ENCODE measurements at places on chromosomes 7 and 10.

DNA sequence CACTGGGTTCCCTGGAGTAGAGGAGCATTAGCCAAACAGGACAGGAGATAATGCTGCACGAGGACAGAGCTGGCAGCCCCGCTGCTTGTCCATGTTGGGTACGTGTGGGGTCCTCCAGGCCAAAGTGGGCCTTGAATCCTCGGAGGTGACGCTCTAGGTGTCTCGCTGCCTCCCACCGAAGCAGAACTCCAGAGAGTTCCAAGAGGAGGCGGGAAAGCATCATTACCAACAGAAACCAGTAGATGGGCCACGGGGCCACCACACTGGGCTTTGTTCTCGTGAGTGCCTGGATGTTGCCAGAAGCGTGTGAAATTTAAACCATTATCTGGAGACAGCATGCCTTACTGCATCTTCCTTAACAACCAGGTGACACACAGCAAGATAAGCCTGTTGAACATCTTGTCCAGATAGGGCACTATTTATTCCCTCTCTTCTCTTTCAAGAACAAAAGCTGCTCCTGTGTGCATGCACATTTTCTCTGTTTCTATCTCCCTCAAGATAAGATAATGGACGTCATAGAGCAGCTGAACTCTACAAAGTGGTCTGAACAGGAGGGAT lies 56.8 kb downstream of the TNS3 start:
- H3K36me3 ChIP-seq, result no peaks in the 10 kb centered on the region
- no peak overlapping the region for H3K27ac ChIP-seq
- 0 out of 2 replicates have a peak, but pooled peaks cover 3% of the 10 kb centered on the region for H3K4me1 ChIP-seq
- H3K27me3 ChIP-seq, result no peaks in the 10 kb centered on the region

DNA sequence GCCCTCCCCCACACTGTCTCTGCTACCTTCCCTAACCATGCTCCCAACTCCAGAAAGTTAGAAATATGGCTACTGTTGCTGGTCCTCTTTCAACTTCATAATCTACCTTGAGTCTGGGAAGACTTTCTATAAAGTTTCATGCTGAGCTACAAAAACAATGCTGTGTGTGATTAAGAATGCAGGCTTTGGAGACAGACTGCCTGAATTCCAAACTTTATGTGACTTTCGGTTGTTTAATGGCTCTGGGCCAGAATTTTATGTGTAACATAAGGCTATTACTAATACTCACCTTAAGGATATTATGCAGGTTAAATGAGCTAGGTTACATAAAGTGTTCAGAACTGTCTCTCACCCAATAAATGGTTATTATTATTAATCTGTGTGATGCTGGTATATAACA lies 19.1 kb downstream of the BET1 start:
- no peak overlapping the region for H3K4me3 ChIP-seq
- DNase-seq, result no peak
- H3K4me1 ChIP-seq, result no peaks in the 10 kb centered on the region
- H3K27ac ChIP-seq, result no peak overlapping the region

GRCh38 chr7:33905389-33906032 lies at the start of gene BMPER:
Gene BMPER, plus strand, starts transcription at chr7:33905539. Its CDS starts 75 bp downstream, at chr7:33905614.
- DNase-seq, result peak; percentile 48
- H3K4me3 ChIP-seq, result peak within 1 kb of the TSS; percentile 79
- H3K27me3 ChIP-seq, result 0 out of 2 replicates have a peak, but pooled peaks cover 6% of the 10 kb centered on the region
- H3K36me3 ChIP-seq, result no peaks in the 10 kb centered on the region

- DNase-seq, result no peak
- no peaks in the 10 kb centered on the region for H3K36me3 ChIP-seq
- H3K27ac ChIP-seq, result no peak overlapping the region
- H3K27me3 ChIP-seq, result no peaks in the 10 kb centered on the region
- no peaks in the 10 kb centered on the region for H3K4me1 ChIP-seq
- no peak overlapping the region for H3K4me3 ChIP-seq
These were observed 355.6 kb downstream of the RNLS start for GRCh38 chr10:88227342-88228018.

DNA sequence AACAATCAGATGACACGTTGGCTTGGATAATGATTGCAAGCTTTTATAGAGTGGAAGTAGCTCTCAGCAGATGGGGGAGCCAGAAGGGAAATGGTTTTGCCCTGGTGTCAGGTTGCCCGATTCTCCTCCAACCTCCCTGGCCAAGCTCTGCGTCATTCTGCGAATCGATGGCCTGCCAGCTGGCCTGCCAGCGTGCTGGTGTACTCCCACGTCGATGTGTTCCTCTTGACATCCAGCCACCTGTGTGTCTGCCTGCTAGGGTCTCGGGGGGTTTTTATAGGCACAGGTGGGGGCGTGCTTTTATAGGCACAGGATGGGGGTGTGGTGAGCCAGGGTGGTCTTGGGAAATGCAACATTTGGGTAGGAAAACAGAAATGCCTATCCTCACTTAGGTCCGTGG lies 4.6 kb downstream of the NET1 start:
- H3K27me3 ChIP-seq, result no peaks in the 10 kb centered on the region
- DNase-seq, result no peak
- no peaks in the 10 kb centered on the region for H3K4me1 ChIP-seq

DNA sequence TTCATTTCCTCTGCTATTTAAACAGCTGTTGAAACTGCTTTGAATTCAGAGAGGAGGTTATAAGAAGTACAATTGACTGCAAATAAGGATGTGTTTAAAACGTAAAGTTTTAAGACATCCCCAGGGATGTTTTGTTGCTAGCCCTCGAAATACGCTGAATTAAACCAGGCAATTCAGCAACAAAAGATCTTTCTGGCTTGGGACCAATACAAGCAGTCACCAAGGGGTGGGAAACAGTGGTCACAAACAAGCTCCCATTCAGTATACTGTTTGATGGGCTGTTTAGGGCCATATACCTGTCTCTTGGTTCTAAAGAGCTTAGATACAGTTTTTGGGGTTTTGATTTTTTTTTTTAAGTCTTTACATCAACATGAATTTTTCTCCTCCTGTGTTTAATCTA lies 446.3 kb upstream of the POT1 start:
- no peak overlapping the region for H3K27ac ChIP-seq
- no peaks in the 10 kb centered on the region for H3K4me1 ChIP-seq
- no peaks in the 10 kb centered on the region for H3K27me3 ChIP-seq
- H3K36me3 ChIP-seq, result no peaks in the 10 kb centered on the region
- DNase-seq, result no peak

- no peak overlapping the region for H3K27ac ChIP-seq
- no peak overlapping the region for H3K4me3 ChIP-seq
- no peak for DNase-seq
These were observed 108.3 kb downstream of the MAPK8 start for GRCh38 chr10:48414778-48415177.

DNA sequence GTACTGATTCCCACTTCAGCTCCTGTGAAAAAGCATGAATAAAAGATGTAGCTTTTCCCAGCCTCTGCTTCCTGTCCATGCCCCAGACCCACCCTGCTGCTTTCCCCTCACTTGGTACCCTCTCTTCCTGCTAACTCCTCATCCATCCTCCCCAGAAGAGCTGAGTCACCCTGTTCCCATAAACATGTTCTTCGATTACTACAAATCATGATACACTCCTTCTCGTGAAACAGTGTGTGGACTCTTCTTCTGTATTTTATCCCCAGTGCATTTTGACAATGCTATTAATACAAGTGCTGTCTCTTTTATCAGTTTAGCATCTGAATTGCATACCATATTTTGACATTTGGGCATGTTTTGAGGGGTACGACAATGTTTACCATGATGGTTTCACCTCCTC lies 45.8 kb upstream of the SORBS1 start:
- H3K4me3 ChIP-seq, result no peak overlapping the region
- DNase-seq, result no peak
- H3K36me3 ChIP-seq, result no peaks in the 10 kb centered on the region
- no peaks in the 10 kb centered on the region for H3K27me3 ChIP-seq
- H3K27ac ChIP-seq, result no peak overlapping the region
- no peaks in the 10 kb centered on the region for H3K4me1 ChIP-seq

DNA sequence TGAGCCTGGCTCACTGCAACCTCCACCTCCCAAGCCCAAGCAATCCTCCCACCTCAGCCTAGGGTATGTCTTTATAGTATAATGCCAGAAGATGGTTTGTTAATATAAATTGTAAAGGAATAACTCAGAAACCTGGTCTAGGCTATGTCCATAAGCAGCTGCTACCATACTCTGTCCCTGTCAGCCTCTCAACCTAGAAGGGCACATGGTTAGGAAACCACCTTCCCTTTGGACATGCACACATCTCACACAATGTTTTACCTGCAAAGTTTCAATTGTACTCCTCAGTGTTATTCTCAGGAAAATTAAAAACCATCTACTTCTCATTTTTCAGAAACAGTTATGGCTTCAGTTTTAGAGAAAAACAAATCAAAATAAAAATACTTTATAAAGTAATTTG lies 40.1 kb downstream of the ARHGAP21 start:
- H3K27ac ChIP-seq, result no peak overlapping the region
- no peaks in the 10 kb centered on the region for H3K36me3 ChIP-seq
- H3K27me3 ChIP-seq, result no peaks in the 10 kb centered on the region
- H3K4me3 ChIP-seq, result no peak overlapping the region
- H3K4me1 ChIP-seq, result no peaks in the 10 kb centered on the region

DNA sequence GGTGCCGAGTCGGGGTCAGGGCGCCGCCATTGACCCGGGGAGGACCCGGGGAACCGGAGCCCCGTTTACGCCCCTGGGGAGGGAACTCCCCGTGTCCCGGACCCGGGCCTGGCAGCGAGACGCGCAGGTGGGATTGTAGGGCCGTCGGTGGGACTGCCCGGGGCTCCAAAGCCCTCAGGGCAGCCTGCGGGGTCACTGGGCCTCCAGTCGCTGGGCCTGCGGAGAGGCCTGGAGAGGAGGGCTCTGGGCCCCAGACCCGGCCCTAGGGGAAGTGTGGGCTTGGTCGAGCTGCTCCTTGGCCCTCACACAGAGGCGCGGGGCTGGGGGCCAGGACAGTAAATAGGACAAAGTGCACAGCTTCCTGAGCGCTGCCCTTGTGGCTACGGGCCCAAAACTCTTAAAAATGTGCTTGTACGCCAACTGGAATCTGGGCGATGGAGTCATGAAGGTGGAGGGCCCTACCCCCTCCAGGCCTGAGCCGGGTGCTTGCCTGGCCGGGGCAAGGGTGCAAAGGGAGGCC lies 657 bp downstream of the ECHDC3 start:
- H3K4me1 ChIP-seq, result no peaks in the 10 kb centered on the region
- H3K4me3 ChIP-seq, result no peak overlapping the region
- H3K27ac ChIP-seq, result no peak overlapping the region
- no peak for DNase-seq
- no peaks in the 10 kb centered on the region for H3K36me3 ChIP-seq

- no peaks in the 10 kb centered on the region for H3K27me3 ChIP-seq
- no peaks in the 10 kb centered on the region for H3K36me3 ChIP-seq
- H3K27ac ChIP-seq, result no peak overlapping the region
- peaks cover 32% of the 10 kb centered on the region for H3K4me1 ChIP-seq
- peak; percentile 55 for DNase-seq
These were observed 12.3 kb downstream of the CISD1 start for GRCh38 chr10:58281092-58281752.

DNA sequence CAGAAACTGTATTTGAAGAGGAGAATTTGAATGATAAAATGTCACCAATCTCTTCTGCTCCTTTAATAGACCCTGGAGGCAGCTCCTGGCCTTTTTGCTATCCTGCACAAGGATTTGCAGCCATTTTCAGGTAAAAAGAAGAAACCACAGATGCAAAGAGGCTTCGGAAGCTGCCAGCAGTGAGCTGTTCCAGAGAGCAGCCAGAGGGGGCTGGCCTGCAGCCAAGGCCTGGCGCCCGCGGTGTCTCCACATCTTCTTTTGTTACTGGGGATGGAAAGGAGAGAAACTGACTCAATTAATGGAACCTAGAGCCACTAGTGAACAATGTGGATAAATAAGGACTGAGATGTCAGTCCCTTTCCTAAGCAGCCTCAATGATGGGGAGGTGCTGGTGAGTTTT lies 23.9 kb upstream of the GPR26 start:
- no peak overlapping the region for H3K4me3 ChIP-seq
- no peak overlapping the region for H3K27ac ChIP-seq
- DNase-seq, result no peak
- H3K4me1 ChIP-seq, result no peaks in the 10 kb centered on the region
- H3K27me3 ChIP-seq, result peaks cover 11% of the 10 kb centered on the region
- no peaks in the 10 kb centered on the region for H3K36me3 ChIP-seq

DNA sequence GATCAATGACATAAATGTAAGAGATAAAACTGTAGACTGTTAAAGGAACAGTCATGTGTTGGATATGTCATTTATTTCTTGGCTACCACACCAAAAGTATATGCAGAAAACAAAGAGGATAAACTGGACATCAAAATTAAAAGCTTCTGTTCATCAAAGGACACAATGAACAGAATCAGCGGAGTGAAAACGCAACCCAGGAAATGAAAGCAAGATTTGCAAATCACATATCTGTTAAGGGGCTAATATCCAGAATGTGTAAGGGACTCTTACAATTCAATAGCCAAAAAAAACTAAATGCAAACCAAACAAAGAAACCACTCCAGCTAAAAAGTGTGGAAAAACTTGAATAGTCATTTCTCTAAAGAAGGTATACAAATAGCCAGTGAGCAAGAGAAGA lies 164.3 kb downstream of the ZMYND11 start:
- no peaks in the 10 kb centered on the region for H3K4me1 ChIP-seq
- H3K36me3 ChIP-seq, result no peaks in the 10 kb centered on the region
- no peak overlapping the region for H3K27ac ChIP-seq
- H3K4me3 ChIP-seq, result no peak overlapping the region

GRCh38 chr10:72274213-72274729 lies 547 bp downstream of the DDIT4 start:
- H3K27ac ChIP-seq, result peak overlapping the region; percentile 39
- H3K4me3 ChIP-seq, result peak overlapping the region; percentile 85
- no peaks in the 10 kb centered on the region for H3K27me3 ChIP-seq
- no peak for DNase-seq
- H3K36me3 ChIP-seq, result no peaks in the 10 kb centered on the region

- no peaks in the 10 kb centered on the region for H3K36me3 ChIP-seq
- H3K27me3 ChIP-seq, result no peaks in the 10 kb centered on the region
- H3K4me1 ChIP-seq, result no peaks in the 10 kb centered on the region
- H3K4me3 ChIP-seq, result no peak overlapping the region
- no peak for DNase-seq
- H3K27ac ChIP-seq, result no peak overlapping the region
These were observed 27.3 kb downstream of the BAMBI start for GRCh38 chr10:28704464-28705161.

DNA sequence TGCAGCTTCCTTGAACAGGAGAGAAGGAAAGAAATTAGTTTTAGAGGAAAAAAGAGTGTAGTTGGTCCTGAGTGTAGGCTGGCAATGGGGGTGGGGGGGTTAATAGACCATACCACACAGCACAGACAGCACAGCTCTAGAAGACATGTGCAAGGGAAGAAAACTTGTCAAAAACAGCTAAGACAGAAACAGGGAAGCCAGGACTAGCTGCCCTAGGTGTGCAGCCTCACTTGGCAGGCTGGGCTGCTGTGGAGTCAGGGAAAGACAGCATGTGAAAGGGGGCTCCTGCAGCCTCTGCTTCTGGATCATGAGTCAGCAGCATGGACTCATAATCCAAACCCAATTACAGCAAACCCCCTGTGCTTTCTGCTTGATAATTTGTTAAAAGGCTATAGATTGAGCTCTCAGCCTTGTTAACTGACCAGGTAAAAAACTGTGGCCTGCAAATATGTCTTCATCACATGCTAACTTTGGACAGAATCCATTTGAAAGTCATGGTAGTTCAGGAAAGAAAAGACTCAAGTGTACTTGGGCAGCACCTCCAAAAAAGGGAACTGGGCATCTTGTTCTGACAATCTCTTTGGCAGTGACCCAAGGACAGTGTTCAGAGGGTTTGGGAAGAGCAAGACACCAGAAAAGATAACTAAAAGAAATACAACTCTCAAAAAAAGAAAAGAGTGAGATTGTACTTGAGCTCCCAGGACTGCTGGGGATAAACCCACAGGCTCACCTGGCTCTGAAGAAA lies 142.2 kb upstream of the VWC2 start:
- H3K27ac ChIP-seq, result no peak overlapping the region
- no peak overlapping the region for H3K4me3 ChIP-seq
- H3K4me1 ChIP-seq, result no peaks in the 10 kb centered on the region
- H3K27me3 ChIP-seq, result no peaks in the 10 kb centered on the region

Data from MM.1S (cell line).